ENCODE measurements at places on chromosomes 6 and 20.

DNA sequence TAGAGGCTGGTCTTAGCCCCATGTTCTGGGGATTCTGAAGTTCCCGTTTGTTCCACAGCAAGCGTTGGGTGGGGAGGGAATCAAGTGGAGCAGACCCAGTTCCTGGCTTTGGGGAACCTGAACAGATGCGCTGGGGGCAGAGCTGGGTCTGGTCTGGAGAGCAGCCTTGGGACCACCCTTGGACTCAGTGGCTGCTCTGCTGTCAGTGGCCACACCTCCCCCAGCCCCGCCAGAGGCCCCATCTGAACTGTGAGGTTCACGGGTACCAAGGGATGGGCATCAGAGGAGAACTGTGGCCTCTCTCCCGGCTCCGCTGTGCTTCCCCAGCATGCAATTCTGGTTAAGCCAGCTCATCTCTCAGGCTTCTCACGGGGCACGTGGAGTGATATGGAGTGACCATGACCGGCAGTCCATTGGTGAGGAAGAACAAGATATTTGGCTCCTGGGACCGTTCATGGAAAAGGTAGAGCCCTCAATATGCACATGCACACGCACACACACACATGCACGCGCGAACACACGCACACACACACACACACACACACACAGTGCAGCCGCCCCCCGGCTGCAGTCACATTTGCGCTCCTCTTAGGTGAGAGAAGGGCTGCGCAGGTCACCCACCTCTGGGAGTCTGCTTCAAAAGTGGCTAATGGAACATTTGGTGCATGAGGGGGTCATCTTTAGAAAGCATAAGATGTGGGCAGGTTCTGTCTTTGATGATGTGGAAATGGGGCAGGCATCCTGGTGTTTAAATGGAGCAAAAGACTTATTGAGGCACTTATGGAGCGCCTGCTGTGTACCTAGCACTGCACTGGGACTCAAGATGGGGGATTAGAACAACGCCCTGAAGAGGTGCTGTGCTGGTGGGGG lies 6.0 kb downstream of the DLGAP4 start:
- DNase-seq, result no peak
- H3K4me1 ChIP-seq, result no peaks in the 10 kb centered on the region
- H3K27ac ChIP-seq, result no peak overlapping the region
- no peak overlapping the region for H3K4me3 ChIP-seq

- no peak for DNase-seq
- H3K27me3 ChIP-seq, result no peaks in the 10 kb centered on the region
- H3K36me3 ChIP-seq, result peaks cover 5% of the 10 kb centered on the region
- H3K4me1 ChIP-seq, result peaks cover 5% of the 10 kb centered on the region
Measured at GRCh38 chr6:162681447-162681846, 46.1 kb downstream of the PRKN start.

- H3K36me3 ChIP-seq, result no peaks in the 10 kb centered on the region
- H3K27ac ChIP-seq, result no peak overlapping the region
- no peak for DNase-seq
- H3K27me3 ChIP-seq, result no peaks in the 10 kb centered on the region
- peaks cover 8% of the 10 kb centered on the region for H3K4me1 ChIP-seq
Measured at GRCh38 chr6:22651731-22652130, 82.4 kb downstream of the HDGFL1 start.

GRCh38 chr6:149223904-149224351 lies 93.6 kb upstream of the TAB2 start:
- H3K4me1 ChIP-seq, result peaks cover 51% of the 10 kb centered on the region
- H3K27ac ChIP-seq, result no peak overlapping the region
- no peaks in the 10 kb centered on the region for H3K36me3 ChIP-seq
- DNase-seq, result no peak
- H3K27me3 ChIP-seq, result no peaks in the 10 kb centered on the region

GRCh38 chr6:16352258-16352635 lies 113.9 kb downstream of the GMPR start:
- H3K36me3 ChIP-seq, result no peaks in the 10 kb centered on the region
- H3K4me3 ChIP-seq, result no peak overlapping the region
- H3K4me1 ChIP-seq, result peaks cover 46% of the 10 kb centered on the region
- DNase-seq, result no peak

- H3K4me1 ChIP-seq, result peaks cover 80% of the 10 kb centered on the region
- no peaks in the 10 kb centered on the region for H3K36me3 ChIP-seq
- H3K4me3 ChIP-seq, result no peak overlapping the region
- H3K27ac ChIP-seq, result no peak overlapping the region
- DNase-seq, result peak; percentile 63
Measured at GRCh38 chr20:48603116-48603818, 224.5 kb downstream of the PREX1 start.

DNA sequence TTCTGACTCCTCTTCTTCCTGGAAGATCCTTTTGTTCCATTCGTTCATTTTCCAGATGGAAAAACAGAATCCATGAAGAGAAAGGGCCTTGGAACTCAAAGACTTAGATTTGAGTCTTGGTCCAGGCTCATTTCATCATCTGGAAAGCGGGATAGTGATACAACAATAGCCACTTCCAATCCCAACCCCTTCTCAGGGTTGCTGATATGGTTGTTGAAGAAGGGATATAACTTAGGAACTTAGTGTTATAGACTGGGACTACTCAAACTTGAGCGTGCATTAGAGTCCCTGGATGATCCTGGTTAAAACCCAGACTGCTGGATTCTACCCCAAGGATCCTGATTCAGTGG lies 1.3 kb downstream of the GDAP1L1 start:
- no peak overlapping the region for H3K27ac ChIP-seq
- H3K36me3 ChIP-seq, result no peaks in the 10 kb centered on the region
- no peak for DNase-seq
- no peak overlapping the region for H3K4me3 ChIP-seq
- peaks cover 58% of the 10 kb centered on the region for H3K27me3 ChIP-seq
- peaks cover 8% of the 10 kb centered on the region for H3K4me1 ChIP-seq

- no peak overlapping the region for H3K27ac ChIP-seq
- no peaks in the 10 kb centered on the region for H3K36me3 ChIP-seq
- no peak overlapping the region for H3K4me3 ChIP-seq
- peaks cover 22% of the 10 kb centered on the region for H3K4me1 ChIP-seq
- no peak for DNase-seq
Measured at GRCh38 chr6:169984181-169985120, 233.0 kb downstream of the ERMARD start.

- H3K4me3 ChIP-seq, result no peak overlapping the region
- H3K4me1 ChIP-seq, result no peaks in the 10 kb centered on the region
- no peak for DNase-seq
- H3K36me3 ChIP-seq, result peaks cover 3% of the 10 kb centered on the region
- peaks cover 2% of the 10 kb centered on the region for H3K27me3 ChIP-seq
- no peak overlapping the region for H3K27ac ChIP-seq
Measured at GRCh38 chr6:127484212-127484863, 25.1 kb upstream of the KIAA0408 start.

DNA sequence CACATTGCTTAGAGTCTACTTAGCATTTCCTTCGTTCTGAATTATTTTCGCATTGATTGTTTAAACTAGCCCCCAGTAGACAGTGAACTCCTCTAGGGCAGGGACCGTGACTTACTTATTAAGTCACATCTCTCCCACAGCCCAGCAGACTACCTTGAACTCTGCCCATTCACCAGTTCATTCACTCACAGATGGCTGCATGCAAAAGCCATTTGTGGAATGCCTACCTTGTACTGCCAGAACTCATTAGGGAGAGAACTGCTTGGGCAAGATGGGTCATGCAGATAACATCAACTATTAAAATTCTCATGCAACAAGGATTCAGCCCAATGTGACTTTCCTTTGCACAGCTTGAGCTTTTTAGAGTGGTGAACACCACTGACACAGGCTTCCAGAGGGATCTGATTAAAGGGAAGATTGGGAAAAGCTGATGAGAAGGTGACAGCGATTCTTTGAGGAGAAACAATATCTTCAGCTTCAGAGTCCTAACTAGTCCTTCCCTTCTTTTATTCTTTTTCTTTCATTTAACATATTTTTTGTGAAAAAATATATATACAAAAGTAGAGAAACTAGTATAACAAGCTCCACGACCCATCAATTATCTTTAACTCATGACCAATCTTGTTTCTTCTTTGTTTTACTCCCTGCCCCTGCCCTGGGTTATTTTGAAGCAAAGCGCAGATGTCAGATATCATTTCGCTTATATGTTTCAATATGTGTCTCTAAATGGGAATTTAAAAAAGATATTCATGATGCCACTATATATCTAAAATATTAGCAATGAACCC lies 273.9 kb downstream of the CDC5L start:
- H3K27me3 ChIP-seq, result peaks cover 19% of the 10 kb centered on the region
- no peak for DNase-seq
- H3K36me3 ChIP-seq, result no peaks in the 10 kb centered on the region
- peak overlapping the region; percentile 26 for H3K4me3 ChIP-seq

- DNase-seq, result no peak
- H3K4me3 ChIP-seq, result no peak overlapping the region
- no peaks in the 10 kb centered on the region for H3K36me3 ChIP-seq
- H3K4me1 ChIP-seq, result peaks cover 16% of the 10 kb centered on the region
Measured at GRCh38 chr6:55566036-55566710, 12.8 kb downstream of the HMGCLL1 start.

- H3K4me3 ChIP-seq, result no peak overlapping the region
- H3K27ac ChIP-seq, result no peak overlapping the region
- peaks cover 54% of the 10 kb centered on the region for H3K4me1 ChIP-seq
Measured at GRCh38 chr6:35094183-35094582, 47.0 kb downstream of the TCP11 start.

- no peak overlapping the region for H3K4me3 ChIP-seq
- H3K36me3 ChIP-seq, result no peaks in the 10 kb centered on the region
- H3K27me3 ChIP-seq, result peaks cover 16% of the 10 kb centered on the region
Measured at GRCh38 chr20:36408219-36408618, 102.1 kb downstream of the DLGAP4 start.

DNA sequence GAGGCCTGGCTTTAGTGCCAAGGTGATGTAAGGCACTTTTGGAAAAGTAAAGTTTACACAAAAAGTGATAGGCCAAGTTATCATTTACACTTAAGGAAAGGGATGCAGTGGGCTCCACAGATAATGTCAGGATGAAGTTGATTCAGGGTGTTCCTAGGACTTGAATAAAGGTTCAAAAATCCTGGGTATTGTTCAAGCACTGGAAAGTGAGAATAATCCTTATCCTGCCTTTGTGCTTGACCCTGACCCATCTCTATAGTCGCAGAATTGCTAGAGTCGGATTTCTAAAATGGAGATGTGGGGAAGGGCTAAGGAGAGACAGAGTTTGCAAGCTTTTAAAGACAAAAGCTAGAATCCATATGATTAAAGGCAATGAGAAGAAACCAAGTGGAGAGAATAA lies 115.6 kb downstream of the TIAM2 start:
- no peak for DNase-seq
- peaks cover 40% of the 10 kb centered on the region for H3K4me1 ChIP-seq
- no peaks in the 10 kb centered on the region for H3K36me3 ChIP-seq
- H3K4me3 ChIP-seq, result peak overlapping the region; percentile 2

DNA sequence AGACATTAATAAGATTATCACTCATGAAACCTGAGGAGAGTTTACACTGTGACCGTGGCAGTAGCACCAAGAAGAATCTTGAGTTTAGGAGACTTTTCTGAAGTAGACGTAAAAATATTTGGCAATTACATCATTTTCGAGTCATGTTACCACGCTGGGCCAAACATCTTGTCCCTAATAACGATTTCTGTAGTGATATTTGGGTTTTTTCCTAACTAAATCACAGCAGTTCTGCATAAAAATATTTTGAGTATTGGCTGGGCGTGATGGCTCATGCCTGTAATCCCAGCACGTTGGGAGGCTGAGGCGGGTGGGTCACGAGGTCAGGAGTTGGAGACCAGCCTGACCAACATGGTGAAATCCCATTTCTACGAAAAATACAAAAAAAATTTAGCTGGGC lies 262.4 kb downstream of the PHF3 start:
- H3K27me3 ChIP-seq, result no peaks in the 10 kb centered on the region
- no peak for DNase-seq
- H3K27ac ChIP-seq, result peak overlapping the region; percentile 57
- H3K4me3 ChIP-seq, result no peak overlapping the region
- H3K36me3 ChIP-seq, result no peaks in the 10 kb centered on the region

DNA sequence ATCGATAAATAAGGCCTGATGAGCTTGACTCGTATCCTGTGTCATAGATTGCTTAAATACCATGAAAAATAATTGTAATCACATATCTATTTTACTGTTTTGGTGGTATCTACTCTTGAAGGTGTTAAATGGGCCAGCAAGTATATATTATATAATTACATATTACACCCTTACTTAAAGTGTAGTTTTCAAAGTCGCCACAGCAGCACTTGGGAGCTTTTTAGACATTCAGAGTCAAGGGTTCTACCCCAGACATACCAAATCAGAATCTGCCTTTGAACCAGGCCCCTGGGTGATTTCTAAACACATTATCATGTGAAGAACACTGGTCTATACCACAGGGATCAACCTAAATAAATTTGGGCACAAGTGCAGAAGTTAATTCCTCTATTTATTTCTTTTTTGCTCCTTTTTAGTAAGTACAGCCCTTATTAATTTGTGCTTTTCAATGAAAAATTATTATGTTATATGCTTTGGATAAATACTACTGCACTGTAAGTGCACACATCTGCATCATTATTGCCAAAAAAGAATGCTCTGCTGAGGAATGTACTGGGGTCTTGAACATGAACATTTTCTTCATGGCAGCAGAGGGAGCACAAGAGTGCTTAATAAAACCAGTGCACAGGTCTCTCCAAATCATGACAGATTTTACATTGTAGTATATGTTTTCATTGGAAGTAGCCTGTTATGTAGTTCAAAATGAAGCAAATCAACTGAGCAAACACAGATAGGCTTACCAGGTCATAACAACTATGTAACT lies 3.1 kb upstream of the ATXN1 start:
- no peaks in the 10 kb centered on the region for H3K36me3 ChIP-seq
- H3K4me1 ChIP-seq, result peaks cover 30% of the 10 kb centered on the region
- no peak overlapping the region for H3K27ac ChIP-seq
- DNase-seq, result no peak
- H3K4me3 ChIP-seq, result no peak overlapping the region

- H3K4me3 ChIP-seq, result peak overlapping the region; percentile 79
- no peak overlapping the region for H3K27ac ChIP-seq
- H3K27me3 ChIP-seq, result peaks cover 87% of the 10 kb centered on the region
- H3K36me3 ChIP-seq, result no peaks in the 10 kb centered on the region
- peaks cover 50% of the 10 kb centered on the region for H3K4me1 ChIP-seq
- peak; percentile 72 for DNase-seq
Measured at GRCh38 chr6:36839749-36840431, 646 bp upstream of the CPNE5 start.

DNA sequence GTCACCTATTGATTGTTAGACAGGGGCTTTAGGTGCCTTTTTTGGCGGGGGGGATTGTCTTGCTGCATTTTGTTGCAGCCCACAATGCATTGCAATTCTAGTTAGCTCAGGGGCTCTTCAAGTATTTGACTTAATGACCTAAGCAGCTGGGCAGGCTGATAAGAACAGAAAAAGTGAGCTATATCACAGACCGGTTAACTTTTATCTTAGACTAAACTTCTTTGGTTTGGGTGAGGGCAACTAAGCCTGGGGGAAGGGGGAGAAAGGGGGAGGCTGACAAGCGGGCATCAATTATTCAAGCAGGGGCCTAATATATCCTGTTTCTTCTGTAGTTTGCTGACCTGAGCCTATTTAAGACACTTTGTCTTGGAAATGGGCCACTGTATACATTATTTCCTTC lies 66.0 kb upstream of the GPR6 start:
- H3K36me3 ChIP-seq, result no peaks in the 10 kb centered on the region
- DNase-seq, result no peak
- H3K27ac ChIP-seq, result no peak overlapping the region
- H3K27me3 ChIP-seq, result peaks cover 3% of the 10 kb centered on the region
- H3K4me1 ChIP-seq, result peaks cover 21% of the 10 kb centered on the region
- H3K4me3 ChIP-seq, result no peak overlapping the region

Data from nephron progenitor cell (in vitro differentiated cells).